ENCODE measurements at places on chromosomes 1 and 21.

DNA sequence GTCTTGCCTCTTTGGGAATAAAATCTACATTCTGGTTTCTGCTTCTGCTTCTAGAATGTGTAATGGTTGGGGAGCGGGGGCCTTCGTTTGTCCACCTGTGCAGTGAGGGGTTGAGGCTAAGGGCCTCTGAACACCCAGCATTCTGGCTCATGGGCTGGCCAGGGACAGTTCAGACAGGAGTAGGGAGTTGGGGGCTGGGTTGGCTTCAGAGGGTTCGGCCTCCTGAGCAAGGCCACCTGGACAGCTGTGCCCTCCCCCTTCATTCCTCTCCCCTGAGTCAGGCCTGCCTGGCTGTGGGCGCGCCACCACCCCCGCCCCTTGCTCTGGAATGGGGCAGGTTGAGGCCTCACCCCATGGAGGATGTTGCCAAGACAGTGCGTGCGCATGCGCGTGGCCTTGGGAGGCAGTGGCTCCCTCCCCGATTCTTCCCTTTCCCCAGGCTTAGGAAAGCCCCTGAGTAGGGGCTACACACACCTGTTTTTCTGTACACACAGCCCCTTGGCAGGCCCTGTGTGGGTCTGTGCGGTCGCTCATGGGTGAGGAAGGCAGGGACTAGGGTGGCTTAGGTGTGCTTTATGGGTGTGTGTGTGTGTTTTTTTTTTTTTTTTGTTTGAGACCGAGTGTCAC lies 57.0 kb downstream of the YARS1 start:
- DNase-seq: no peak

DNA sequence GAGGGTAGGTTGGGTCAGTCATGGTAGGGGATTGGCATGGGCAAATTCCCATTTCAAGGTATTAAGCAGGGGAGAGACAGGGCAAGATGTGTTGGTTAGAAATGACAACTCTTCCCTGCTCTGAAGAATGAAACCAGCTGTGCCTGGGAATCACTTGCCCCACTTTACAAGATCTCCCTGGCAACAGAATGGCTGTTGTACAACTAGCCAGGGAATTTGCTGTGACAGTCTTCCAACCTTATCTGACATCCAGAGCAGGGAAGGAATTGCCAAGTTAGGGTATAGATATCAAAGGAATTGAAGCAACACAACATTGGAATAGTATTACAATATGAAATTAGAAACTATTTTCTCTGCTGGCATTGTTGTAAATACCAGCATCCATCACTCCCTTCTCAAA lies 154.7 kb downstream of the CACNA1E start:
- no peak for DNase-seq

GRCh38 chr1:98962156-98962555 lies 42.5 kb downstream of the PLPPR5 start:
- DNase-seq: no peak

DNA sequence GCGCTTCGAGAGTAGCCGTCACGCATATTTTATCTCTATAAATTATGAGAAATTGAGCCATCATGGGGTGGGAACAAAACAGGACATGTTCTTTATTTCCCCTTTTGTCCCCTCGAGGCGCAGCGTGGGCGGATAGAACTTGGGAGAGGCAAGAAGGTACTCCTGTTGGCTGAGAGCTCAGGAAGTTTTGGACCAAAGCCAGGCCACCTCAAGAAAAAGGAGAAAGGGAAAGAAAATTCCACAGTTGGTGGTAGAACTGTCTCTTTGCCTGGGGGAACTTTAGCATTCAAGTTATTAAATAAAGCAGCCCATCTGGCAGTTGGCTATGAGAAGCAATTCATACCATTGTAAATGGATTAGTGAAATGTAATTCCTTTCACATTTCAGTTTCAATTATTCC lies 76.4 kb upstream of the DSCAM start:
- no peak for DNase-seq

GRCh38 chr1:238196516-238196915 lies 305.8 kb upstream of the ZP4 start:
- DNase-seq: no peak

DNA sequence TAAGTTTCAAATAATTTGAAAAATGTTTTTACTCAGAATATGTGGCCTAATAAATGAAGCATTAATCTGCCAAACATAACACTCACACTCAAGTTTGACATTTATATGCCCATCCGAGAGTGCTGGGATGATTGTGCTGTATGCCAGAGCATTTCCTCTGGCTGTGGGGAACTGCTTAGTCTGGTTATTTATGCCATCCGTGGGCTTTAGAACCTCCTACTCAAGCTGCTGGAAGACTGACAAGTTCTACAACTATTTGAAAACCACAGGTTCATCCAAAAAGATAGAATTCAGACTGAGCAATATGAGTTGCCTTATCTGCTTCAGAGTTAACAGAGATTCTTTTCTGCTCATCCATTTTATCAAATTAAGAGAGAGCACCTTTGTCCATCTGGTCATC lies 25.9 kb downstream of the PCNX2 start:
- no peak for DNase-seq

GRCh38 chr1:186782791-186783190 lies 46.0 kb upstream of the PLA2G4A start:
- no peak for DNase-seq

DNA sequence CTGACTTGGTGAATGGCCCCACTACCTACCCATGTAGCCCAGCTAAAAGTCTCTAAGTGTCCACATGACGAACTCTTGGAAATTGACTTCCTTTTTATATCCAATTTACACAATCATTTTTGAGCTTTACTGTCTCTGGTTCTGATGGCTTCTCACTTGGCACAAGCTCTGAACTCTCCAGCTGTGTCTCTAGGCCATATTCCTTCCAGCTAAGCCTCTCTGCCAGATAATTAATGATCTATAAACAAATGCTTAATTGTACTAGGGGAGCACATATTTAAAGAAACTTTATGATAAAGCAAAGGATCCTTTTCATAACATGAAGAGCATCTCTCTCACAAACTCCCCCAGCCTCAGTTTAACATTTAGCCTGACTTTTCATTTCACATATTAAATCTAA lies 16.3 kb upstream of the BEND5 start:
- no peak for DNase-seq

DNA sequence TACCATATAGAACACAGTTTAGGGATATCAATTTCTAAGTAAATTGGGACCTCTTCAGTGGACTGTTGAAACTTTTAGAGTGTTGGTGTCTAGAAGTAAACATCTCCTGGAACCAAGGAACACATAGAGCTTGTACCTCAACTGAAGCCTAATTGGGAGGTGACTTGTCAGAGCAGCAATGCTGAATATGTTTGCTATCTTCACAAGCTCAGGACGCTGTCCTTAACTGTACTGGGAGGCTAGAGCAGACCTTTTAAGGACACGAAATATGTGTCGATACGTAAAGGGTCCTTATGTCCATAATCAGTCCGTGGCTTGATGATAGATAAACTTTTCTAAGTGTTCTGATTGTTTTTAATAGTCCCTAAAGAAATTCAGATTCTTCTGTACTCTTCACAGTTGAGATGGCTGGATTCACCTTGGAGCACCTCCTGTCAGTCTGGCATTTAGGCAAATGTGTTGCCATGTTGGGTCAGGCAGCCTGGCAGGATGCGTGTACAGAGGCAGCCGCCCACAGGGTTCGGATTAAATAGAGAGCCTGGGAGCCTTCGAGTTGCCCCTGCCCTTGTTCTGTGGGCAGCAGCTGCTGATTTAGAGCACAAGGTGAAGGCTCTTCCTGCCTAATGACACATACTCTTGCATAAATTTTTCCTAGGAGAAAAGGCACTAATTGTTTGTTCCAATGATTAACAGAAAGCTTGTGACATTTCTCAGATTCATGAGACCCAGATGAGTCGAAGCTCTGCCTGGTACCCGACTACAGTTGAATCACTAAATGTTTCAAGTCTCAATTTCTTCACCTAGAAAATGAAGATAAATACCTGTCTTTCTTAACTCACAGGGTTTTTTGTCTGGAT lies 3.6 kb downstream of the ACTN2 start:
- no peak for DNase-seq

DNA sequence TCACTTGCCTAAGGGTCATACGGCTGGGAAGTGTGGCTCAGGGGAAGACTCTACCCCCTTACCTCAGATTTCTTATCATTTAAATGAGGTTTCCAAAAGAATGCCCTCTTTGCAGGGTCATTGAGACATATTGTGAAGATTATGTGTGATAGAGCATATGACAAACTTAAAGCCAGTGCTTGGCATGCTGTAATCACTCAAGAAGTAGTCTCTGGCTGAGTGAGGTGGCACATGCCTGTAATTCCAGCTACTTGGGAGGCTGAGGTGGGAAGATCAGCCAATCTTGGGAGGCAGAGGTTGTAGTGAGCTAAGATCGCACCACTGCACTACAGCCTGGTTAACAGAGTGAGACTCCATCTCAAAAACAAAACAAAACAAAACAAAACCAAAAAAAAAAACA lies 7.5 kb upstream of the LDLRAD2 start:
- no peak for DNase-seq

GRCh38 chr1:39623053-39623452 lies 16.4 kb downstream of the HEYL start:
- DNase-seq: no peak

DNA sequence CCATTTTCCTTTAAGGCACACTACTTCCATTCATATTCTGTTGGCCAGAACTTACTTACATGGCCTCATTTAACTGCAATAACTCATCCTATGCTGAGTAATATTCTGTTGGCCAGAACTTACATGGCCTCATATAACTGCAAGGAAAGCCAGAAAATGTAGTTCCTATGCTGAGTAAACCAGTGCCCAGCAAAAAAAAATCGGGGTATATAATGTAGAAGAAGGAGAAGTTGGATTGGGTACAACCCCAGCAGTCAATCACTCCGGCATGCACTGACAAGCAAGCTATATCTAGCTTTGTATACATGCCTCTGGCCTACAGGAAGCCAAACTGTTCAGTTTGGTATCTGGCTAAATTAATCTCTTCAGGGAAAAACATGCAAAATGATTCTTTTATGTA lies 39.4 kb upstream of the PPIH start:
- no peak for DNase-seq

GRCh38 chr1:9106286-9106685 lies 22.6 kb downstream of the GPR157 start:
- DNase-seq: no peak

- no peak for DNase-seq
Observed at GRCh38 chr1:89850844-89851415, 30.1 kb downstream of the LRRC8D start.

- DNase-seq: no peak
Observed at GRCh38 chr1:94925561-94926125, 1.3 kb downstream of the CNN3 start.

- DNase-seq: no peak
Observed at GRCh38 chr1:26598890-26599289, 69.3 kb downstream of the RPS6KA1 start.

DNA sequence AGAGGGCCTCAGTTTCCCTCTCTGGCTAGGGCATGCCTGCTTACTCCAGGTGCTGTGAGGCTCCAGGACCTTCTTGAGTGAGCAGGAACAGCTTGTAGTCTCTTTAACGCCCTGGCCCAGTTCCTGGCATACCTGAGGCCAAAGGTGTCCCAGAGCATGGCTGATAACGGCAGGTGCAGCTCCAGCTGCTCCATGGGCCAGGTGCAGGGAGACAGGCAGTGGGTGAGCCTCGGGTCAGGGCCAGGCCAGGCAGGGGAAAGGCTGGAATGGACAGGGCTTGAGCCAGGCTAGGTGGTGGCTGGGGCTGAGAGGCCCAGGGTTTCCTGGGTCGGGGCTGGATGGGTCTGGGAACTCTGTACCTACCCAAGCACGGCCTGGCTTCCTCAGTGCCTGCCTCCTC lies 18.3 kb downstream of the EDN2 start:
- no peak for DNase-seq

DNA sequence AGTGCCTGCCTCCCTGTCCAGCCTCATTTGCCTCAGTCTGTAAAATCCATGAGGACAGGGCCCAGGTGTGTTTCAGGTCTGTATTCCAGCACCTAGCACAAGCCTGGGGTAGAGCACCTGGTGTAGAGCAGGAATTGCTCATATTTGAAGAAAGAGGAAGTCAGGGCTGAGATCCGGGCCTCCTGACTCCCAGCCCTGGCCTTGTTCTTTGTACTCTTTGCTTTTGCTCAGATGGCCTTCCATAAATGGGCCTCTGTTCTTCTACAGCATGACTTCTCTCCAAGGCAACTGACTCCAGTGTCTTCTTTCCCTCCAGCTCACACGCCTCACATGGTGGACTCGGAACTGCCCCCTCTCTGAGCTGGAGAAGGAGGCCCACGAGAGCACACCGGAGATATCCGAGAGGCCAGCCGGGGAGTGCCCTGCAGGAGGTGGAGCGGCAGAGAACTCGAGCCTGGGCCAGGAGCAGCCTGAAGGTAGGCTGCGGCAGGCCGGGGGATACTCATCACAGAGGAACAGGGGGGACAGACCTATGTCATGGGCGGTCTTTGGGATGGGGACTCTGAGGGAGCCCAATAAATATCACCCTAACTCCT lies 19.7 kb downstream of the SLC5A9 start:
- no peak for DNase-seq

Data from hematopoietic multipotent progenitor cell treated with erythropoietin and hydrocortisone succinate and interleukin-3 and kit ligand, for 8 days (in vitro differentiated cells).